T-helper 9 cell (primary cell): ENCODE measurements at places on chromosomes 4 and X.

DNA sequence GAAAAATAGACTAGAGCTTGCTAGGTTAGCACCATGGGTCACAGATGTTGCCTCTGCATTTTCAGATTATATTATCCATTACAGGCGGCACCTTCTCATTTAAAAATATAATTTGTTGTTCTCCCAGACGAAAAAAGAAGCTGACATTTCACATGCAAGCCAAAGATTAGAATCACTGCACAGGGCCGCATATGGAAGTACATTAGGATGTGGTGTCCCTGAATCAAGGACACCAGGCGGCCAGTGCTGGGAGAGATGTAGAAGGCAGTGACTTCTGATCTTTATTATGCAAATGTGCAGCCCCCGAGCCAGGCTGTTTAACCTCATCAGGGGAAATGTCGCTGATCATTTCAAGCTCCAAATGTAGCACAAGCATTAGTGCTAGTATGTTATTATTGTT is 22.8 kb downstream of the REELD1 start:
- no peak for DNase-seq

GRCh38 chrX:30806187-30806728 is 82.8 kb downstream of the TAB3 start:
- DNase-seq: no peak

GRCh38 chr4:133997436-133997835 is 204.2 kb downstream of the PABPC4L start:
- DNase-seq: no peak

DNA sequence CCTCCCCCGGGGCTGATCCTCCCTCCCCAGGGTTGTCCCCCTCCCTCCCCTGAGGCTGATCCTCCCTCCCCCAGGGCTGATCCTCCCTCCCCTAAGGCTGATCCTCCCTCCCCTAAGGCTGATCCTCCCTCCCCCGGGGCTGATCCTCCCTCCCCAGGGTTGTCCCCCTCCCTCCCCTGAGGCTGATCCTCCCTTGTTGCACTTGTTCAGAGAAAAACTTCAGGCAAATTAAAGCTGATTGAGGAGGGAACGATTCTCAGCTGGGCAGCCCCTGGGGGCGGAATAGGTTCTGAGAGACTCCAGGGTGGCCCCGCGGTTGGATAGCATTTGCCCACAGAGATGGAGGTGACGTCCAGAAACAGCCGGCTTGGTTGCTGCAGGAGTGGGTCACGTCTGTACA is 110.7 kb upstream of the ADRA2C start:
- DNase-seq: no peak

DNA sequence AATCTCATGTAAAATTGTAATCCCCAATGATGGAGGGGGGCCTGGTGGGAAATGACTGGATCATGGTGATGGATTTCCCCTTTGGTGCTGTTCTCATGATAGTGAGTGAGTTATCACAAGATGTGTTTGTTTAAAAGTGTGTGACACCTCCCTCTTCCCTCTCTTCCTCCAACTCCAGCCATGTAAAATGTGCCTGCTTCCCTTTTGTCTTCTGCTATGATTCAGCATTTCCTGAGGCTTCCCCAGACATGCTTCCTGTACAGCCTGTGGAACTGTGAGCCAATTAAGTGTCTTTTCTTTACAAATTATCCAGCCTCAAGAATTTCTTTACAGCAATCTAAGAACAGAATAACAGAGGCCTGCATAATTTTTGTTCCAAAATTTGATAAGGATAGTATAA is 85.2 kb downstream of the ANAPC10 start:
- DNase-seq: no peak

- no peak for DNase-seq
Measured at GRCh38 chr4:65561164-65561563, 109.1 kb downstream of the EPHA5 start.

GRCh38 chr4:8324640-8325239 is 55.2 kb downstream of the HTRA3 start:
- no peak for DNase-seq

DNA sequence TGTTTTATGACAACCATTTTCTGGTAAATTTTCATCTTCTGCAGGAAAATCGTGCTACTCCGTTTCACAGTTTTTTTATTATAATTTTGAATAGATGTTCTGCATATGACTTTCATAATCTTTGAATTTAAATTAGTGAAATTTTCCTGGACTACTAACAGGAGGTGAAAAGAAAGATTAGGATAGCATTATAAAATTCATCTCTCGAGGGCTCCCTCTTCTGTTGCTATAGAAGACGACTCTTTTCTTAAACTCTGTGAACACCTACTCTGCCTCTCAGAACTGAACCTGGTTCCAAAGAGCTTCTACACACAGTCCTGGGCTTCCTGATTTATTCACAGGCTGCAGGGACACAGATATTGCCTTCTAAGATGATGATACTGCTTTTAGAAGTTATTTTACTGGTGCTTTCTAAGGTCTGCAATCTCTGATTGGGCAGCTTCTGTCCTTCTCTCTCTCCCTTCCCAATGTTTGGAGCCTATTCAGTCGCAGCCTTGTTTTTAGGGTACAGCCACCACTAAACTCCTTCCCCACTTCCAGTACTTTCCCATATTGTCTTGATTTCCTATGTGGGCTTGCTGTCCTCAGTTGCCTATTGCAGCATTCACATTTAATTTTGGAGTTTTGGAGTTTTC is 10.1 kb upstream of the SAP30 start:
- DNase-seq: no peak

DNA sequence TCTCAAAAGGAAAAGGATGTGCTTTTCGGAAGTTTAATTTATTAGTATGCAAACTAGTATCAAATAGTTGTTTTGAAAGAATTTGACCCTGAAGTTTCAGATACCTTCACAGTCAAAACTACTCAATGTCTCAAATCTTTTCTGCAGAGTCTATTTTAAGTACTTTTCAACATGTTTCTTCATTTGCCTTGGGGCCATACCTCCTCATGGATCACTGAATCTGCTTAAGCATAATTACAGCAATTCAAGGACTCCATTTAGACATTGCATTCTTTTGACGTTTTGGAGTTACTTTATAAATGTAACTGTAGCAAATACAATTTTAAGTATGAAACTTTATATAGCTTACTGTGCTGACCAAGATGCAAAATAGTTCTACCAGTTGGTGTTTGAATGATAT is 25.5 kb downstream of the PALLD start:
- DNase-seq: no peak

DNA sequence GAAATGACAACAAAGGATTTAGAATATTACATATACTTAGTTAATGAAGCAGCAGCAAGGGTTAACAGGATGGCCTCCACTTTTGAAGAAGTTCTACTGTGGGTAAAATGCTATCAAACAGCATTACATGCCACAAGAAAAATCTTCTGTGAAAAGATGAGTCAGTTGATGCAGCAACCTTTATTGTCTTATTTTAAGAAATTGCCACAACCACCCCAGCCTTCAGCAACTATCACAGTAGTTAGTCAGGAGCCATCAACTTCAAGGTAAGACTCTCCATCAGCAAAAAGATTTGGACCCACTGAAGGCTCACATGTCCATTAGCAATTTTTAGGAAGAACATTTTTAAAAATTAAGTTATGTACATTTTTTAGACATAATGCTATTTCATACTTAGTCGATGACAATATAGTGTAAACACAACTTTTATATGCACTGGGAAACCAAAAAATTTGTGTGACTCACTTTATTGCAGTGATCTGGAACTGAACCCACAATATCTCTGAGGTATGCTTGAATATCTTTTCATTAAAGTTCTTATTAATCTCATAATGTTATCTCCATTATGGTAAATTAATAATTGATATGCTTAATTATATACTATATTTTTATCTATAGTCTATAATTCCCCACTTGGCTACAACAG is 81.2 kb downstream of the SPCS3 start:
- DNase-seq: no peak

GRCh38 chr4:15584785-15585184 is 70.4 kb downstream of the FBXL5 start:
- DNase-seq: no peak

DNA sequence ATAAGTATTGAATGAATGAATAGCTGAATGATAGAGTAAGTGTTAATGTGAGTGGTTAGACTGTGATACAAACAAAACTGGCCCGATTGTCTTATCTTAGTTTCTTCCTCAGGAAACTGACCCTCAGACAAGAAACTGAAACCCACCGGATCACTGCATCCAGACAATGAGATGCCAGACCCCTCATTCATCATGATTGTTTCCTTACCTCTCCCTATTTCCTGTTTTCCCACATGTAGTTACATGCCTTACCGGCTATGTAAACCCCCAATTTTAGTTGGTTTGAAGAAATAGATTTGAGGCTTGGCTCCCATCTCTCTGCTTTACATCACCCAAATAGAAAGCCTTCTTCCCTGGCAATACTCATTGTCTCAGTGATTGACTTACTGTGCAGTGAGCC is 218.9 kb upstream of the PPP1R2C start:
- DNase-seq: no peak

GRCh38 chrX:11967986-11968869 is 170.0 kb upstream of the FRMPD4 start:
- DNase-seq: no peak

DNA sequence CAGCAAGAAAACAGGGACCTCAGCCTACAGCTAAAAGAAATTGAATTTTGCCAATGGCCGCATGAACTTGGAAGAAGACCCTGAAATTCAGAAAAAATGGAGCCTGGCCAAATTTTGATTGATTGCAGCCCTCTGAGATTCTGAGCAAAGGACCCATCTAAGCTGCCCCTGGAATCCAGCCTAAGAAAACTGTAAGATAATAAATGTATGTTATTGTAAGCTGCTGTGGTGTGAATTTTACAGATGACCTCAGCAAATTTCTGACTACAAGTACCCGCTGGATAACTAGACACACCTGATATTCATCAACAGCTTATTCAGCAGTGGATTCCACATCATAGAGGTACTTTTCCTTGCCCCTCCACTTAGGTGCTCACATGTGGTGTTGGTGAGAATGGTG is 119.5 kb upstream of the EPHA5 start:
- no peak for DNase-seq

DNA sequence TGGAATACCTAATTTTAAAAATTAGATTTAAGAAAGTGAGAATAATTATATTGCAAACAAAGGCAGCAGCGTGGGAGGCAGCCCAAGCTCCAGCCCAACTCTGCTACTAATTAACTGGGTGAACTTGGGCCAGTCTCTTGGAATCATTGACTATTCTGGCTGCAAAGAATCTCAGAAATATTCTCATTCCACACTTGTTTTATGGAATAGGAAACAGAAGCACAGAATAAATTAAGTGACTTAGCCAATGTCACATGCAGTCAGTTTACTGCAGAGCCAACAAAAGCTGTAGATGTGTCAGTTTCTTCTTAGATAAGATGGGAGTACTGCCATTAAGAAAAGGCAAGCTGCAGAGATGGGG is 132.6 kb upstream of the FAM9B start:
- no peak for DNase-seq

- no peak for DNase-seq
Measured at GRCh38 chr4:173243321-173243720, 74.7 kb downstream of the GALNT7 start.

DNA sequence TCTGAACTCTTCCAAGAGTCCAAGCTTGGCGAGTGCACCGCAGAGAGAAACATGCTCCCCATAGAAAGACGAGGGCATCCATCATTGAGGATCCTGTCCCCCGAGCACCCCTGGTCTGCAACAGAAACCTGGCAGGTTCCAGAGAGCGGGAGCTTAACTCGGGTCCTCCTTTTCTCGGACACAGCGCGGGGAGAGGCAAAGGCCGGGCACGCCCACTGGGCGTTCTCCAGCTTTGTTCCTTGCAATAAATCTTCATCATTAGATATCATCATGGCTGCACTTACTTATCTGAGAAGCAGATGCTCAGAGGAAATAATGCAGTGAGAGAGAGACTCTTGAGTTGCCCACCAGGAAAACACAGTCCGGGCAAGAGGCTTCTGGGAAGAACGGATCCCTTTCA is 90.1 kb upstream of the PSAPL1 start:
- no peak for DNase-seq
